ENCODE measurements at places on chromosomes 4 and X. TPM values are rescaled to one million over a fixed set of nuclear protein-coding genes. Genes with fewer than 3 reads are reported as not detected.

DNA sequence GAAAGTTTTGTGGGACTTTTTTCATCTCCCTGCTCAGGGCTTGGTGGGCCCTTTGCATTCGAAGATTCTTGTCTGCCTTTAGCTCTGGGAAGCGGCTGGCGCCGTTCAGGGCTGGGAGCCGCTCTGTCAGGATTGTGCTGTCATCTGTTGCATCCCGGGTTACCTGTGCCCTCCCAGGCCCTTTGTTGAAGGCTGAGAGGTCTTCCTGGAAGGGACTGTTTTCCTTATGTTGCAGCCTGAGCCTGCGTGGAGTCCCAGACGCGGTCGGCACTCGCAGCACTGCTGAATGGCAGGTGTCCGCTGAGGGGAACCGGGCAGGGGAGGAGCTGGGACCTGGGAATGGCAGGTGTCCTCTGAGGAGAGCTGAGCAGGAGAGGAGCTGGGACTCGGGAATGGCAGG, 15.9 kb downstream of the RGS12 start:
- DNase-seq = no peak

DNA sequence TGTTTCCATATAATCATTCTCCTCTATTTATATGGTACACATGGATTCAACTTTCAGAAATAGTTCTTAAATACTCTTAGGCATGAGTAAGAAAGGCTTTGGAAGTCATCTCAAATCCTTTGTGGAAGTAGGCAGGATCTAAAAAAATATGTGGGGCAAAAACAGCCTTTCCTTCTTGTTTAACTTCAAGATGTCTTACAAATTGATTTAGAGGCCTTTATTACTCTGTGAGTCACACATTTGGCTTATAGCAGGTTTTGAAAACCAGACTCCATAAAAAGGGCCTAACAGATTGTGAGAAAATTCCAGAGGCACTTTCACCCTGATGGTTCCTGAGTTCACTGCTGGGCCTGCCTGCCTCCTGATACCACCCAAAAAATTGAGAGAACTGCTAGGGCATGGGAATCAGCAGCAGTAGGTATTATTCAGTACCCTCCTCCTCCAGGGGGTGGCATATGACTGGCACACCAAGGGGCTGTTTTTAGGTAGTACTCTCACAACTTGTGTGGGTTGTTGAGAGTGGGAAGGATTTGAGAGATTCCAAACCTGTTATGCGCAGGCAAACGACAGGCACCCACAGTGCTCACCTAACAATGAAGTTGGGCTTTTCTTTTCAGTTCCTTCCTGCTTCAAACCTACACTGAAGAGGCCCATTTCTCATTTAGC, 162.7 kb upstream of the MBNL3 start:
- peak; percentile 56 for DNase-seq

DNA sequence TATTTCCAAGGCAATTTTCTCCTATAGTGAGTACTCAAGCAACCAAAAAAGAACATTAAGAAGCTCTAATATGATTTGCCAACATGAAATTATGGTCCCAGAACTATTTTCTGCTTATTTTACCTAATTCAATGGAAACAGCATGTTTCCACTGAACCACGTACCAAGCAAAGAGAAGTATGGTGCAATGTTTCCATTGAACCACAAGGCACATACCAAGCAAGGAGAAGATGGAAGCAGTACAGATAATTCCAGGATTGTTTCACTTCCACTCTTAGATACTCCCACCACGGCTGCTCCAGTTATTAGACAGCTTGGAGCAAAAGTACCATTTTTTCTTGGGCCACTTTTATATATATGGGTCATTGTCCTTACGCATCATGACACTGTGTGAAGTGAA, 164.9 kb downstream of the RNF150 start:
- no peak for DNase-seq

GRCh38 chr4:24632011-24632410, 47.7 kb upstream of the DHX15 start:
- no peak for DNase-seq

DNA sequence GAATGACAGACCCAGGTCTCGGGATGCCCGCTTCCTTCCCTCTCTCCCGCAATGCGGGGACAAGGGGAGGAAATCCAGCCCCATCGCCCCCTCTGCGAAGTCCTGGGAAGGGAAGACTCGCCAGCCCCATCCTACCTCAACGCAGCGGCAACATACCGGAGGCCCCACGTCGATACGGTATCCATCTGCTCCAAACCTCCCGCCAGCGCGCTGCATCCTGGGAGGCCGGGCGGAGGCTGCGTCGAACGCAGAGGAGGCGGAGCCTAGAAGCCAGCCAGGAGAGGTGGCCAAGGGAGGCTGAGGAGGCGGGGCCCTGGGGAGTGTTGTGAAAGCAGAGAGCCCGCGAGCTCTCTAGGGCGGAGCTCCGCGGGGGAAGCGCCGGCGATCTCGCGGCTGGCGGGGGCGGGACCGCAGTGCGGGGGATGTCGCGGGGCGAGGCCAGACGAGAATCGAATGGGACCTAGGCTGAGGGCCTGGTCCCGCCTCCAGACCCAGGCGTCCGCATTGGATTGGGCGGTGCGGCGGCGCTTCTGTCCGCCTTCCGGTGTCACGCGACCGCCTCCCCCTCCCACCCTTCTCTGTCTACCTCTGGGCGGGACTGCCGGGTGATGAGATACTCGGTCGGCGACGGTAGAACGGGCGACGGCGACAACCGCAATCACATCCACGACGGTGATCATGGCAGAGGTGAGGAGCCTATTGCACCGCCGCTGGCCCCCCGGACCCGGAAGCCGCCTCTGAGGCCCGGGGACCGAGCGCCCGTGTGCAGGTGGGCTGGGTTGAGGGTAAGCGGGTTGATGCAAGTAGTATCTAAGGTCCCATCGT, at the start of the genes FANCB and MOSPD2:
Gene FANCB, minus strand, starts transcription at position 219 of the 825 bp plus-strand sequence. CDS start 7,559 bp downstream, outside the sequence.
Gene MOSPD2, plus strand, starts transcription at position 571 of the 825 bp plus-strand sequence. Its CDS starts 108 bp downstream, at position 679.
- peak; percentile 97 for DNase-seq

- DNase-seq = no peak
Measured at GRCh38 chr4:113674733-113675132, 86.8 kb downstream of the CAMK2D start.

- no peak for DNase-seq
Measured at GRCh38 chrX:131306601-131307000, 17.5 kb upstream of the IGSF1 start.

- no peak for DNase-seq
Measured at GRCh38 chr4:32748498-32748897, 2028.3 kb downstream of the PCDH7 start.

GRCh38 chr4:28436191-28437080, 1575.8 kb downstream of the STIM2 start:
- peak; percentile 21 for DNase-seq

DNA sequence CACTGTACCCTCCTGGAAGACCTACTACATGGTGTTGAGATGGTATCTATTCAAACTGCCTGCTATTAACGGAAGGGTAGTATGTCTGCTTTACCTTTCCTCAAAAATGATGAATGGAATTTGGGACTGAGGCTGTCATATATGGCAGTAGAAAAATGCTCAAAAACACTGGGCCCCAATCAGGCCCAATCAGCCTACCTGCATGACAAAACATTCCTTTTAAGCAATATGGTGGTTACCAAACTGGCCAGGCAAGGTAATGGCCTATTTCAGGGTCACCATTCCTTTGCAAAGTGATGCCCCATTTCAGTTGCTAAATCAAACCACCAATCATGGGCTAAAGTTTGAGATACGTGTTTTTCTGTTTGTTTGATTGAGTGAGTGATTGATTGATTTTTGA, 14.9 kb downstream of the RNF150 start:
- no peak for DNase-seq

GRCh38 chr4:142549248-142549647, 296.9 kb downstream of the INPP4B start:
- no peak for DNase-seq

DNA sequence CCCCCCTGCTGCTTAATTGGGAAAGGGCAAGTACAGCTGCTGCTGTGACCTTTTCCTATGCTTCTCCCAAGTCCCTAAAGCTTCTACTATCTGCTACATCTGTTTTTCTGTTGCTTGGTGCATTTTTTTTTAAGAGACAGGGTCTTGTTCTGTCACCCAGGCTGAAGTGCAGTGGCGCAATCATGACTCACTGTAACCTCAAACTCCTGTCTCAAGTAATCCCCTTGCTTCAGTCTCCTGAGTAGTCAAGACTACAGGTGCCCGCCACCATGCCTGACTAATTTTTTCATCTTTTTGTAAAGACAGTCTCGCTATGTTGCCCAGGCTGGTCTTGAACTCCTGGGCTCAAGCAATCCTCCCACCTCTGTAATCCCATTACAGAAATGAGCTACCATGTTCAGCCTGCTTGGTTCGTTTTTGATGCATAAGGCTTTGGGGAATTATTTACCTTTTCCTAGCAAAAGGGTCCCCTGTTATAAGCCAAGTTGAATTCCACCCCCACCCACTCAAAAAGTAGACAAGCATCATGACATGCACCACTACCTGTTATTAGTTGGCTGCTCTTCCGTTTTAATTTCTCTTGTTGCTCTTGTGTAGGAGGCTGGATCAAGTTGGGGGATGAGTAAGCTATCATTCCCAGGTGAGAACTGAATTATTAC, 39.6 kb downstream of the DGKK start:
- no peak for DNase-seq

DNA sequence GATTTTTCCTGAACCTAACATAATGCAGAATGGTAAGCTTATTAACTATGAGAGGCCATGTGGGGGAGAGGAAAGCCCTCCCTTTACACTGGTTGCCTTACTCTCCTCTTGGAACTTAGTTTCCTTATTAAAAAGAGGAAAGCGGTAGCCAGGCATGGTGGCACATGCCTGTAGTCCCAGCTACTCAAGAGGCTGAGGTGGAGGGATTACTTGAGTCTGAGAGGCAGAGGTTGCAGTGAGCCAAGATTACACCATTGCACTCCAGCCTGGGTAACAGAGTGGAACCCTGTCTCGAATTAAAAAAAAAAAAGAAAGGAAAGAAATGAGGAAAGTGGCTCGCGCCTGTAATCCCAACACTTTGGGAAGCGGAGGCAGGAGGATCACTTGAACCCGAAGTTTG, 2.0 kb downstream of the FAM47E start:
- DNase-seq = no peak

The CCKAR gene
- not detected for total RNA-seq

The ALAS2 gene
- total RNA-seq = 160 TPM

The PPARGC1A gene
- 9.4 TPM for total RNA-seq

Measured in umbilical cord (tissue), 2 donors.